ENCODE measurements at places on chromosomes 7 and 10.

GRCh38 chr10:61529208-61529607, 76.0 kb upstream of the TMEM26 start:
- DNase-seq, result no peak

DNA sequence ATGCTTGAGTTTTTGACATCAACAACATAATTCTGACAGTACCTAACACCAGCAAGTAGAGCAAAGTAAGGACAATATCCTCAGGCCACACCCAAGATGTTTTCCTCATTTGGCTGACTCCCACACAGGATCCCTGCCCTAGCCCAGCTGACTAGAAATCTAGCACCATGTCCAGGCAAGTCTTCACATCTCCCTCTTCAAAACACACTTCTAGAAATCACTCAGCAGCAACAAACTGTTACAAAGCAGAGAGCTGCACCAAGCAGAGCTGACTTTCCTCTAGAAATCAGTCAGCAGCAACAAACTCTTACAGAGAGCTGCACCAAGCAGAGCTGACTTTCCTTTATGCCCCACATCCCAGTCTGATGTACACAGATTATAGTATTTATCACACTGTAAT, 7.7 kb downstream of the TMEM168 start:
- DNase-seq, result no peak

- no peak for DNase-seq
Measured at GRCh38 chr10:79381804-79382221, 34.5 kb downstream of the PPIF start.

DNA sequence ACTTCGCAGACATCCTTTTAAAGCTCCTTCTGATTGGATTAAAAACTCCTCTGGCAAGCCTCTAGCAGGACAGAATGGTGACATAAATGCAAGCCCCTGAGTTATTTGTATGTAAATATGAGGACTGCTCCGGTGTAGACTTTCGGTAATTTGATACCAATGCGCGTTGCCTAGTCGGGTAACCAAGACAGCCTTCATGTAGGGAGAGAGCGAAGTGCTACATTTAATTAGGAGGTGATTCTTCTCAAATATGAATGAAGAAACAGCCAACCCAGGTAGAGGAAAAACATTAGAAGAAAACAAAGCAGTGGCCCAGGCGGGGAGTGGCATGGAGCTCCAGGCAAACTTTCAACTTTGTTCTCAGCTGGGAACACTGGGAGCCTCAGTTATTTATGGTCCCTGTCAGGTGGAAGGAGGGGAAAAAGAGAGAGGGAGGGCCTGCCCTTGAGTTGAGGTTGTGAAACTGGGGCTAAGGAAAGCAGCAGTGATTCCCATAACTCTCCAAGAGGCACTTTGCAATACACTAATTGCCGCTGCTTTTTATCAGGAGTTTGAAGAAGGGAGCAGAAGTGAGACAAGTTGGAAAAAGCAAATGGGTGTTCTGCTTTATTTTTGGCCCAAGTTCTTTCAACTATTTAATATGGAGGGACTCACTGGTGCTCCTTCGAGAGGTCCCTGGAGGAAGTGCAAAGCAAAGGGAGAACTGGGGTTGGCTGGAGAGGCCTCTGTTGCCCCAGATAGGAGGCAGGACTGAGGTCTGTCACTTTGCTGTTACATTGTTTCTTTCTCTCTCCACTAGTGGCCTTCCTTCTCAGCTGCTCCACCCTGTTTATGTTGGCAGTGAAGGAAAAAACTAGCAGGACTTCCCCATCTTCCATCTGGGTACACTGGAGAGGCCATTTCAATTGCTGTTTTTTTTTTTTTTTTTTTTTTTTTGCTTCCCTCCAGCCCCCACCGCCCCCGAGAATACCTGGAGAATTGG, 234.6 kb upstream of the CCDC6 start:
- DNase-seq, result no peak

GRCh38 chr7:20450536-20450935, 119.8 kb downstream of the ITGB8 start:
- no peak for DNase-seq

- no peak for DNase-seq
Measured at GRCh38 chr7:63065684-63066083, 933.0 kb upstream of the ZNF722 start.

DNA sequence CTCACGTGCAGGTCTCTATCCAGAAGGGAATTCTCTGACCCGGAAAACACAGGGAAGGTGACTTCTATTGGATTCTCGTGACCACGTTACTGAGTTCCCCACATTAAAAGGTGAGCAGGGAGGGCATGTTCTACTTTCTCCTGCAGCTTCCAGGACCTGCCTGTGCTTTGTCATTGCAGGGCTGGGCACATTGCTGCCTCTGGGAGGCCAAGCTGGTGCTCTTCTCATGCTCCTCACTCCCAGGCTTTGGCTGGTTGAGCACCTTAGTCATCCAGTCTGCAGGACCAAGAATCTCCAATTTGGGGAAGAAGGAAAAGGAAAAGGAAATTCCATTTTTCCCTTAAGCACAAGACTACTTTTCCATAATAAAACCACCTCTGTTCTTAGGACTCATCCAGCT, 86.5 kb upstream of the TMEM72 start:
- DNase-seq, result no peak

DNA sequence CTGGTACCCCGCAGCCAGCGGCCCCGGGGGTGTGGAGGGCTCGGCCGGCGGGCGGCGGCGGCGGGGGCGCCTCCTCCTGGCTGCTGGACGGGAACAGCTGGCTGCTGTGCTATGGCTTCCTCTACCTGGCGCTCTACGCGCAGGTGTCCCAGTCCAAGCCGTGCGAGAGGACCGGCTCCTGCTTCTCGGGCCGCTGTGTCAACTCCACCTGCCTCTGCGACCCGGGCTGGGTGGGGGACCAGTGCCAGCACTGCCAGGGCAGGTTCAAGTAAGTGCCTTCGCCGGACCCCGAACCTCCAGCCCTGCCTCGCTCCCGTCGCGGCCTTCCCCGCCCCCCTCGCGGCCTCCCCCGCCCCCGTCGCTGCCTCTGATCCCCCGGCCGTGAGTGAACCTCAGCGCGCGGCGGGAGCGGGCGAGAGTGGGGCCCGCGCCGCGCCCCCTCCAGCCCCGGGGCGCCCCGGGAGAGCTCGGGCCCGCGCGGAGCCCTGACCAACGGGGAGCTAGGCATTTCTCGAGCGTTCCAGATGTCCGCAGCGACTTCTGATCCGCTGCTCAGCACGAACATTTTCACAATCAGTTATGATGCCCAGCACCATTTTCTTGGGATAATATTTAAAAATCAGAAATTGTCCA, 727 bp downstream of the ATRNL1 start:
- DNase-seq, result no peak

DNA sequence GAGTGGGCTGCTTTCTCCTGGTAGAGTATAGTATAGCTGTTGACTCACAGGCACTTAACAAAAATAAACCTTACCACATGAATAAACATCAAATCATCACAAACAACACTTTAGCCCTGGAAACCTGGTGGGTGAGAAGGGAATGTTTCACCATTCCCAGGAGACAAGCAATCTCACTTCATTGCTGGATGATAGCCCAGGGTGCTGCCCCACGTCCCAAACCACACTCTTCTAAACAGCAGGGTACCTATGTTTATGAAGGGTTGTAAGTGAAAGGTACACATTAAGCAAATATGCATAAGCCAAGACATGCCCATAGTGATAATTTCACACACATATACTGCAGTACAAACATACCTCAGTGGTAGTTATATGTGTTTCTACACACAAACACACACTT, 276.2 kb downstream of the FGFR2 start:
- no peak for DNase-seq

DNA sequence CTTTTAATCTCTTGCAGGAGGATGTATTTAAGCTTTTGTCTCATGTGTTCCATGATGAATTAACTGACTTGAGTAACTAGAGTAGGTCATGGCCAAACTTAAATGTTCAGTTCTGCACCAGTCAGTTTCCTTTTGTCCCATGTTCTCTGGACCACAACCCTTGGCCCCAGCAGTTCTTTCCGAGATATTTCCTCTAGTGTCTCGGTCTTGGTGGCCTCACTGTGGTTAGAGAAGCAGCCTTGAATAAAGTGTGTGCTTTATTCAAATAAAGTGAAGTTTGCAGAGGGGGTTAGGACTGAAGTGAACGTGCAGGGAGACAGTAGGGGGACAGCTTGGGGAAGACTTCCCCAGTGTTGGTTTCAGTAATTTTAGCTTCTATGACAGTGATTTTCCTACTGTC, 9.3 kb downstream of the ZNF212 start:
- no peak for DNase-seq

DNA sequence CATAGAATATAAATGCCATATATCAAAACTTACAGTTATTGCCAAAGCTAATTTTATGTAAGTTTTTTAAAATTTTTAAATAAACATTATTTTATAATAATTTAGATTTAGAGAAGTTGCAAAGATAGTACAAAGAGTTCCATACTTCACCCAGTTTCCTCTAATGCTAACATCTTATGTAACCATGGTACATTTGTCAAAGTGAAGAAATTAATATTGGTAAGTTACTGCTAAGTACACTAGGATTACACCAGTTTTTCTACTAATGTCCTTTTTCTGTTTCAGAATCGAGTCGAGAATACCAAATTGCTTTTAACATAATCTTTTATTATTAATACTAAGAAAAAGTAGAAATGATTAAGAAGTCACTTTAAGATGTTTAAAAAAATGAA, 29.2 kb downstream of the CSGALNACT2 start:
- no peak for DNase-seq

DNA sequence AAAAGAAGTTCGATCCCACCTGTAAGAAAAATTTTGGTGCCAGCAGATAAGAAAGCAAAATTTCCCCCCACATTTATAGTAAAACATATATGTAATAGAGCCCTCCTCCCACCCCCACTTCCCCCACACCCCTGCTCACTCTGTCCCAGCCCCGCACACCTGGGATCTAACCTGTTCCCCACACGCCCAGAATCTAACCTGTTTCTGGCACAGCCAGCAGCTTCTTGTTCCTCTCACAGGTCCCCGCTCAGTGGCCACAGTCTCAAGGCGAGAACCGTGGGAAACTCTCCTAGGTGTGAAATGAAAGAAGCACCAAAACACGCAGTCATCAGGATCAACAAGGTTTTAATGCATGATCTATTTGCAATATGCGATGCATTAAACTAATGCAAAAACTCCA, 32.8 kb downstream of the LYZL1 start:
- DNase-seq, result no peak

DNA sequence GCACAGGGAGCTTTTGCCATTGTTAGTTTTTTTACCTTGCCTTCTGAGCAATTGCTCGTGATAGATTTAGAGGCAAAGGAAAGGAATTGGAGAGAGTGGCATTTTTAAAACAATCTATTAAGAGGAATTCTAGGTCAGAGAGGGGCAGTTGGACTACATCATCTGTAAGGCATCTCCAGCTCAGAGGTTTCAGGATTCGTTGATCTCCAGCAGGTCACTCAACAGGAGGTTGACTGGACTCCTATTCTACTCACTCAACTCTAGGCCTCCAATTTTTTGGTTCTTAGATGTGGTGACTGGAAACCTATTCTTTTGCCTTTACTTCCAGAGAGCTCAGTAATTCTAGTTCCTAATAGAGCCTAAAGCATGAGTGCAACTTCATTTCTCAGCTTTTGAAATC, 42.8 kb downstream of the TBXAS1 start:
- DNase-seq, result no peak

- DNase-seq, result peak; percentile 41
Measured at GRCh38 chr7:151448261-151449252, 8.6 kb upstream of the CRYGN start.

DNA sequence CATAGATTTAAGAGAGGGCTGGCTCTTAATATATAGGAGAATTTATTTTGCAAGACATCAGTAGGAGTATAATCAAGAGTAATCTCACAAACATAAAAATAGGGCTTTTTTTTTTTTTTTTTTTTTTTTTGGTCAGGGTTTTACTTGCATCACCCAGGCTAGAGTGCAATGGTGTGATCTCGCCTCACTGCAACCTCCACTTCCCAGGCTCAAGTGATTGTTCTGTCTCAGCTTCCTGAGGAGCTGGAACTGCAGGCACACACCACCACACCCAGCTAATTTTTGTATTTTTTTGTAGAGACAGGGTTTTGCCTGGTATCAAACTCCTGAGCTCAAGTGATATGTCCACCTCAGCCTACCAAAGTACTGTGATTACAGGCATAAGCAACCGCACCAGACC, 535.3 kb downstream of the CCSER2 start:
- no peak for DNase-seq

- DNase-seq, result no peak
Measured at GRCh38 chr10:37711617-37712488, 145.6 kb downstream of the ZNF248 start.

DNA sequence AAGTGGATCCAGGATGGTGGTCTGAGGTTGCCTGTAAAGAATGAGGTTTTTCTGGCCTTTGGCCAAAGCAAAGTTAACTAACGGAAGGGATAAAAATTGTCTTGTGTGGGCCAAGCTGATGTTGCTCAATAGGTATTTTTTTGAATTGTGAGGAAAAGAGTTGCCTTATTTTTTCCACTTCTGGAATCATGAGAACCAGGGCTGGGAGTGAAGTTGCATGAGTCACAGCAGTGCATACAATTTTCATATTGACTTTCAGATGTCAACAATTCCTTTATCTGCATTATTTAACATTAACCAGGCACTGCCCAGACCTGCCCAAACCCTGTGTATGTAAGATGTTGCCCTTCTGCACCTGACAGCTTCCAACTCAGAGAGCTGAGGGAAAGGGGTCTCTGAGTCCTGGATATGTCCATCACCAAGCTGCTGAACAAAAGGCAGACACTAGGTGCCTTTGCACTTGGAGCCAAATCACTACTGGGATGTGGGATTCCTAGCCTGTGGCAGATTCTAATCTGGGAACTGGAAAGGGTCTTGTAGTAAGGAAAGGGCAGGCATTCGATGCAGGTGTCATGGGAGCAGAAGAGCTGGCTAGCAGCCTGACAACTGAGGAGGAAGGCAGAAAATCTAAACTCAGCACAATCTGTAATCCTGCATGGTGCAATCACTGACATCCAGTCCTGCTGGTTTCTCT, 52.3 kb upstream of the SLC35B4 start:
- DNase-seq, result no peak

GRCh38 chr7:40640566-40640965, 505.8 kb downstream of the SUGCT start:
- DNase-seq, result no peak

GRCh38 chr7:18866359-18867036, 250.9 kb downstream of the TWIST1 start:
- no peak for DNase-seq

GRCh38 chr7:32068411-32069101, 1.7 kb downstream of the PDE1C start:
- no peak for DNase-seq

- DNase-seq, result no peak
Measured at GRCh38 chr7:6385909-6386560, 61.7 kb downstream of the DAGLB start.

DNA sequence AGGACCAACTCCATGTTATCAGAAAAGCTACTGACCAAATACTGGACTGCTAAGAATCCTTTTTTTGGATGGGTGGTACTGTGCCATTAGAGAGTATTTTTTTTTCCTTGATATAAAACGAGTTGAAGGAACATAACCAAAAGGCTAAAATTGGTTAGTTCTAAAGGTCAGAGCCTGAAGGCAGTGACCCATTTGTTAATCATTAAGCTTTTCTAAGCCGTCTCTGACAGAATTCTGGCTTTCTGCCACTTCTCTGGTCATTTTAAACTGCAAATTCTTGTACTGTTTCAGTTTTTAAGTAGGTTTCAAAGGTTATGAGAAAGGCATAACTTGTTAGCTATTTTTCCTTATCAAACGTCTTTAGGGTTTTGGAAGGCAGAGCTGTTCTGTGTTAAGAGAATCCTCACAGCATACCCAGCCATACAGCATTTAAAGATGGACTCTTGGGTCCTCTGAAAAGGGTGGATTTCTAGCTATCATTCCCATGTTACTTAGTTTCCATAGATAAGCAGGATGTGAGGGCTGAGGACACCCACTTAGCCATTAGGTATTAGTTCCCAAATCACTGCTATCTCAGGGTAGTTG, 196.8 kb downstream of the RNLS start:
- no peak for DNase-seq

All from hematopoietic multipotent progenitor cell treated with erythropoietin and hydrocortisone succinate and interleukin-3 and kit ligand, for 15 days (in vitro differentiated cells).